ENCODE measurements at places on chromosomes 1 and 21. TPM values are rescaled to one million over a fixed set of nuclear protein-coding genes. Genes with fewer than 3 reads are reported as not detected.
A peak's percentile ranks its signal among the peaks of the same experiment; 100 is the strongest.

GRCh38 chr1:162757476-162757875, 33.0 kb upstream of the HSD17B7 start:
- DNase-seq, result no peak

DNA sequence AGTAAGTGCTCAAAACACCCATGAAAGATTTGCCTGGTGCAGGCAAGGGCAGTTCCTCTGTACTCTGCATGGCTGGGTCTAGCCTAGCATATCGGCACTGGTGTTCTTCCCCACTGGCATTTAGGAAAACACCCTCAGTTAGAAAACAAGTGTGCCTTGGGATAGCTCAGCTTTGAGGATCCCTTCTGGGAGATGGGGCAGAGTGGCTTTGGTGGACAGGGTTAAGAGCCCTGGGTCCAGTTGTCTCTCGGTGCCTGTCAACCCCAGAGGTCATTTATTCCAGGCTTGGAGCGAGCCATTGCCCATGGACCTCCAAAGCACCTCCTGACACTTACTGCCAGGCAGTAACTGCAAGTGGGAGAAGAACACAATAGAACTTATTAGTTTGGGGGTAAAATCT, 80.8 kb upstream of the DIRAS3 start:
- no peak for DNase-seq

Gene ACKR1
- 3.9 TPM for polyA plus RNA-seq

DNA sequence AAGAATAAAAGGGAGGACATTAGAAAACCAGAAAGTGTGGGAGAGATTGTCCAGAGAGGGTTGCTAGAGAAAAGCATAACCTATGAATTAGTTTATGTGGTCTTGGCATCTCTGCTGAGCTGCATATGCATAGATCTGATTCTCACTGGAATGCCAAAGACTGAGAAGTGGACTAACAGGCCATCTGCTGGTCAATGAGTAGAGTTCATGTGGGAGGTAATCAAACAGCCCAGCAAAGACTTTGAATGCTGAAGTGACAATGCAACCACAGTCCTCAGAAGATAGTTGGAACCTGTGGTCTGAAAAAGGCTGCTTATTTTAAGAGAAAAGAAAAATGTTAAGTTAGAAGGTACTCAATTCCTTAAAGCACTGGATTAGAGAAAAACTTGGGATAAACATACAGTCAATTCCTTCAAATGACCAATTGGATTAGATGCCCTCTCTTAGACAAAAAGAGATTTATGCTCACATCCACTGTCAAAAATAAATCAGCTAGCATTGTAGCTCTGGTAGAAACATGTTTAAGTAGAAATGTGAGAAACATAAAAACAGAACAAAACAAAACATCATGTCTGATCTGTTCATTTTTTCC, 382.8 kb downstream of the AMY1C start:
- peak; percentile 23 for DNase-seq

GRCh38 chr1:229406798-229407197, 27.1 kb downstream of the ACTA1 start:
- no peak for DNase-seq

DNA sequence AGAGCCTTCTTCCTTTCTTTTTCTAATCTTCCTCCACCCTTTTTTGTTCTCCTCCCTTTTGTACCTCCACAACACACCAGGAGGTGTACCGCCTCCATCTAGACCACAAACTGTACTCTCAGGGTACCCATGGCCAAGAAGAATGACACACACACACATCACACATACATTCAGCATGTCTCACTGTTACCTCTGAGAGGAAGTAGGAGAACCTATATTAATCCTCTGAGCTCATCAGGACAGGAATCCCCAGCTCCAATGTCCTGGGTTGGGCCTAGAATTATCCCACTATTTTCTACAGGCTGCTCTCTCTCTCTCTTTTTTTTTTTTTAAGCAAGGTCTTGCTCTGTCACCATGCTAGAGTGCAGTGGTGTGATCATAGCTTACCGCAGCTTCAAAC, 36.7 kb downstream of the ATP2B4 start:
- DNase-seq, result peak; percentile 93

DNA sequence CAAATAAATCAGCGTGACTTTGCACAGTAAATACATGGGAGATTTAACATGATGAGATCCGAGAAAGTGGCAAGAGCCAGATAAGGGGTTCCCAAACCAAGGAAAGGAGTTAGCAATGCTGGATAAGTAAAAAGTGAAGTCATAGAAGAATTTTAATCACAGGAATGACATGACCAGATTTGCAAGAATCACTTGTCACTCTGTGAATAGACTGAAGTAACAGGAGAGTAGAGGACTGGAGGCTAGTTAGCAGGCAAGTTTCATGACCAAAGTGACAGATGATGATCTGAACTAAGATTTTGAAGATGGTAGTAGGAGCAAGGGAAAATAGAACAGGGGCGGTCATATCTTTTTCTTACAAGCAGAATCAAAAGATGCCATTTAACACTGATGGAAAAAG, 8.4 kb downstream of the CFH start:
- no peak for DNase-seq

Gene FCRLB
- polyA plus RNA-seq, result 0.59 TPM

Gene COL6A1
- 424 TPM for polyA plus RNA-seq

Gene OR2W3
- 2.1 TPM for polyA plus RNA-seq

DNA sequence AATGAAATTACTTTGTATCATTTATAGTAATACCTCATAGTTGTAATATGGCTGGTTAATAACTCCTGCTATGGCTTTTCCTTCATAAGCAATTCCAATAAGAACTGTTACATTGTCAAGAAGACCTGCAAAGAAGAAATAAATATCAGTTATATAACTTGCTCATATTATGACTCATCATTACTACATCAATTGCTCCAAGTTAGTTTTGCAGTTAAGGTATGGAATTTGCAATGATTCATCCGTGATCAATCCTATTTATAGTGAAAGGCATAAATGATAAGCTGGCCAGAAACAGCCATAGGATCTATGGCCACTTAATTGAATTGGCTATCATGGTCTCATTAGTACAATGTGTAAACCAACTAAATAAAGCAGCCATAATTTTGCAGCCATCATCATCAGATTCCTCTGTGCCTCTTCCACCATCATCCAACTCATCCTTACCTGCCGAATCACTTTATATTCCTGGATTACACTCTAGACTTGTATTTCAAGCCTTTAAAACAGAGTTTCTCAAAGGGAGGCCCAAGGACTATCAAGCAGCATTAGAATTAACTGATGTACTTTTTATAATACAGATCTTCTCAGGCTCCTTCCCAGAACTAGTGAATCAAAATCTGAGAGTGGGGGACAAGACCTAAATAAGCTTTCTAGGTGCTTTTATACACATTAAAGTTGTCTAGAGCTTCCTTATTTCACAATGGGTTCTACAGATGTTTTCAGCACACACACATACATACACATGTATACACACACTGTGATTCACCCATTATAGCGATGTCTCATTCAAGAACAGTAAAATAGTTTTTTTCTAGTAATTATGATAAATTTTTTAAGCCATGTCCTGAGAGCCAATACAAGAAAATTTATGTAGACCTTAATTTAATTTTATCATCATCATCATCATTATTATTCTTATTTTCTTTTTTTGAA, 21.2 kb upstream of the EPRS1 start:
- DNase-seq, result no peak

- peak; percentile 43 for DNase-seq
Measured at GRCh38 chr21:35697321-35697808, 363.0 kb downstream of the SETD4 start.

DNA sequence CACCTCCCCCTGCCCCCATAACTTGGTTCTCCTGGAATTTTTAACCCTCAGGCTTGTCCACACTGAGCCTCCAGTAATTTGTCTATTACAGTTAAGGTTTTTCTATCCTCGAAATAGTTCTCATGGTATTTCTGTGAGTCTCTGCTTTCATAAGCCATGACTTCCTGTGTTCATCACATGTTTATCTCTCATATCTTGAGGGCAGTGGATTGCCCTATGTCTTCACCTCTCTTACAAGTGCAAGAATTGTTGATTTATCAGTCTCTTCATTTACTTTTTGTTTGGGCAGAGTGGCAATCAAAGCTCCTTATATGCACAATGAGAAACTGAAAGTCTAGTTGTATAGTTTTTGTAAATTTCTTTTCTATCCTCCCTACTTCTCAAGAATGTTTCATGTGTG, 328.4 kb downstream of the PLA2G4A start:
- no peak for DNase-seq

DNA sequence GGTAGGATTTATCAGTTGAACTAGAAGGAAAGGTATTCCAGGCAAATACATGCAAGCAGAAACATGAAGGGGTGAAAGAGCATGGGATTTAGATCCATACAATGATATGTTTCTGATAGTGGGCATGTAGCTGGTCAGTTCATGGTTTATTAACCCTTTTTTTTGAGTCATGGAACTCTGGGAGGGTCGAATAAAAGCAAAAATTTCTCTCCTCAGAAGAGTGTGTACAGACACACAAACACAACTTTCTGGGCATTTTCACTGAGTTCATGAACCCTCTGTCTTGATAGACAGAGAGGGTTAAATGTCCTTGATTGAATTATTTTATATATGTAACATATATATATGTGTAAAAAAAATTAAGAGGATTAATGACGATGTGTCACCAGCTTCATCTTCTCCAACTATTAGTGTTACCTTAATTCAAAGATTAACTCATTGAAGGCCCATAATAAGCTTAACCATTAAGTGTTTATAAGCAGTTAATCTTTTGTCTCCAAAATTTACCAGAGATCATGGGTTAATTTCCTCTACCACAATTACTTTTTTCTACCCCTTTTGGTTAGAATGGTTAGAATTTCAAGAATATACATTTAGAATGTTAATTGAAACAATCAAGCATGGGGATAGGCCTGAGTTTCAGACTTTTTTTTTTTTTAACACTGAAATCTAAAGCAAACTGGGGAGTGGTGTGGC, 4.6 kb downstream of the JUN start:
- no peak for DNase-seq

- DNase-seq, result no peak
Measured at GRCh38 chr21:36913247-36914169, 53.0 kb downstream of the HLCS start.

DNA sequence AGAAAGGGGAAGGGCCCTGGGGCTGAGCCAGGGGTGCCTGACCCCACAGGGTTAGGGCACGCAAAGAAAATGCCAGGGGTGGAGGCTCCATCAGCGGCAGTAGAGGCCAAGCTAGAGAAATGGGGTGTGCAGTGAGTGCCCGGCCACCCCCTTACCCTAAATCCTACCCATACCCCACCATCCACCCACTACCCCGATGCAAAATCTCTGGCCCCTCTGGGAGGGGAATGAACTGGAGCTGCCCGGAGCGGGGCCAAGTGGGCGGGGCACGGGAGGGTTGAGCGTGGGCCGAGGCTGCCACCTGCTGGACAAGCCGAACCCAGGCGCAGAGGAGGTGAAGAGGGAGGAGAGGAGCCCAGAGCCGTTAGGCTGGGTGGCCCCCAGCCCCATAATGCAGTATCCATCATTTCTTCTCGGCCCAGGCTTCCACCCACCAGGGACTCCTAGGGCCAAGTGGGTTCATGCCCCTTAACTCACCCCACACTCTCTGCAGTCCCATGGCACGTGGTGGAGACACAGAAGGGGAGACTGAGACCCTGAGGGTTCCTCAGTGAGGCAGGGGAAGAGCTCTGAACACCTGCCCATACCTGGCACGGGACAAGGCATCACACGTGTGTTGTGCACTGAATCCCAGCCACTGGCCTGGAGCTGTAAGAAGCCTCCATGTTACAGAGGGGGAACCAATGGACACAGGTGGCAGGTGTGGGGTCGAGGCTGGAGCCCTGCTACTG, 1.4 kb upstream of the C1QC start:
- DNase-seq, result peak; percentile 90

GRCh38 chr1:11960715-11961114, 19.5 kb upstream of the MFN2 start:
- no peak for DNase-seq

DNA sequence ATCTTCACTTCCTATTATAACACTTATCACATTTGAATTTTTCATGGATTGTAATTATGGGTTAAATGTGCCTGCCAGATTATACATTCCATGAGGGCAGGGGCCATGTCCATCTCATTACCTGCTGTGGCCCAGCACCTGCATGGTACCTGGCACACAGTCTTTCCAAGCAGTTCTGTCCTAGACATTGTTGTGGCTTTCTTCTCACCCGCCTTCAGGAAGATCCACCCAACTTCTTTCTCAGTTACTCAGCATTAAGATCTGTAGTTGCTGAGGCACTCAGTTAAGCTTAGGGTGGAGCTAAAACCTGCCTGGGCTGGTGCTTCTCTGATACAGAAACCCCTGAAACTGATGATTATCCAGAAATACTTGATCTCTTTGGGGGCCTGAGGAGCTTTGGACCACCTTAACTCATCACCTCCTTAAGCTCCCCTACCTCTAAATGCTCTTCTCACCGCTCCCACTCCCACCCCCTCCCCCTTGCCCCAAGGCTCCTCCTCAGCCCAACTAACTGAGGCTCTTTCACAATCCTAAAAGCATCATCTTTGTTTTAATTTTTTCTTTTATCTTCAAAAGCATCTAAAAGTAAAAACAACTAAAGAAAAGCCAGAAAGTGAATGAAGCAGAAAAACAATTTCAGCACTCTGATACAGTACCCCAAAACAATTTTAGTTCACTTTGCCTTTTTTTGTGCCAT, 190.6 kb downstream of the FGGY start:
- no peak for DNase-seq

DNA sequence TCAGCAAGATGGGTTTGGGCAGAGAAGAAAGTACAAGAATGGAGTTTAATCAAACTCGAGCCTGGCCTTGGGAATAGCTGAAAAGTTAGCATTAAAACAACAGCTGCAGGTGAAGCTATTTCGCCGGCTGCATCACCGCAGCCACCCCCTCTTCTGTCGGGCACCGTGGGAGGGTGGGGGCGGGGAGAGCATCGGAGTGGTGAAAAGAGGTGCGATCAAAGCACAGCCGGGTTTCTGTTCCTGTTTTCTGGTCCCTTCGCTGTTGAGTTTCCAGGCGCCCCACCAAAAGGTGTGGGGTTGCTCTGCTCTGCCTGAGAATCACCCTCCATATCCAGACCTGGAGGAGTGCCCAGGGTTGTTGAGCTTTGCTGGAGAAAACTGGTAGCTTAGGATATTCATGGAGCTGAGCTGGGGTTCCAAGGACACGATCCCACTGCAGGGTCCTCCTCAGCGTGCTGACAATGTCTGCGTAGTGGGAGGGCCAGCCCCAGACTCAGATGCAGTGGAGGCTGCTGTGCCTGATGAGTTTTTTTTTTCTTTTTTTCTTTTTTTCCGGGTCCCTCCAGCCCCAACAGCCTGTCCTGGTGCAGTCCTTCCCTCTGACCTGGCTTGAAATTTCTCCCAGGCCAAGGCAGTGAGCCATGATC, 127.5 kb upstream of the C1orf174 start:
- no peak for DNase-seq

Gene CFHR4
- not detected for polyA plus RNA-seq

Gene GBP7
- polyA plus RNA-seq, result not detected

GRCh38 chr1:15799004-15799867, 8.2 kb downstream of the UQCRHL start:
- DNase-seq, result no peak

- no peak for DNase-seq
Measured at GRCh38 chr1:229153955-229154548, 116.9 kb upstream of the RAB4A start.

DNA sequence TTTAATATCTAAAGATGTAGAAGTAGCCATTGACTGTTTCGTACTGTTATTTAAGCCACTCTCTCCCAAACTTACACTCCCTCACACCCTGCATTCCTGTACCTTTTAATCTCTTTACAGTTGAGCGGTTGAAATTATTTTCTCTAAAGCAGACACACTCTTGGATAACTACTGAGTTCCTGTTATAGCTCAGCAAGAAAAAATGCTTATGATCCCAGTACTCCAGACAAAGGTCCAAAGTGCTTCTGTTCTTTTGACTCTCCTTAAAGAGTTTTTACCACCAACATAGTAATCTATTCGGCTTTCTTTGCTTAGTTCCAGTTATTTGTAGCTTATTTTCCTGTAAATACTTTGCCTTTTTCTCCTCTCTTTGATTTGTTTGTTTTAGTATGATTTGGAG, 100.1 kb downstream of the ATF6 start:
- no peak for DNase-seq
